ENCODE measurements at places on chromosomes 4 and X.

GRCh38 chr4:58957711-58958110, 1847.5 kb upstream of the IGFBP7 start:
- no peak for DNase-seq

DNA sequence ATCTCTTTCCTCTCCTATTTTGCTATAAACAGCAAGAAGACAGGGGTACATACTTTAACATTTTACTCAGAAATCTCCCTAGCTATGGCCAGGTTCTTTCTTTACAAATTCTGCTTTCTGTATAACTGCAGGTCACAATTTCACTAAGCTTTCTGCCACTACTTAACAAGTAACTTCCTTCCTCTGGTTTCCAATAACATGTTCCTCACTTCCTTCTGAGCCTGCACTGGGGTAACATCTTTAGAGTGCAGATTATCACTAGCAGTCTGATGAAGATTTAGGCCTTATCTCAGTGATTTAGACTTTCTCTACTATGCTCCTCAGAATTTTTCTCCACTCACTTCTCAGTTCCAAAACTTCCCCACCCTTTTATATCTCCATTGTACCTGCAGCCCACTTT, 1930.5 kb upstream of the AGA start:
- no peak for DNase-seq

DNA sequence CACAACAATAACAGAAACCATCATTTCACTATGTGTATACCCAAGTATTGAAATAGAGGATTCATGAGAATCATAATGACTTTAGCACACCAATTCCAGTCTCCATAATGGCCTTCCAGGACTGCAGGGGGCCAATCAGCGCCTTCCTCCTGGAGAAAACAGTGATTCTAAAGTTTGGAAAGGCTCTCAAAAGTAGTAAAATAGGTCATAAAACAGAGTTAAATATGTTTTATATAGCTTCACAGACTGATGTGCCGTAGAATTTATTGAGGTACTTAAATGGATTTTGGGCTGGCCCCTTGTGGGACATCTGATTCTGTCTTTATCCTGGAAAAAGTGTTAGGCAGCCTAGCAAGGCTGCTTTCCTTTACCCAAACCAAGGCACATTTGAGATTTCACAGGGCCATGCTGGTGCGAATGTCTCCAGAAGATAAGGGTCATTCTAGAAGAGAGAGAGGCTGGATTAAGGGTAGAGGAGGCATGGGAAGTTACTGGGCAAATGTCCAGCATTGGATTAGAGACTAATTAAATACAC, 543.9 kb downstream of the GALNTL6 start:
- no peak for DNase-seq

- no peak for DNase-seq
Observed at GRCh38 chr4:183197140-183197539, 98.1 kb downstream of the WWC2 start.

DNA sequence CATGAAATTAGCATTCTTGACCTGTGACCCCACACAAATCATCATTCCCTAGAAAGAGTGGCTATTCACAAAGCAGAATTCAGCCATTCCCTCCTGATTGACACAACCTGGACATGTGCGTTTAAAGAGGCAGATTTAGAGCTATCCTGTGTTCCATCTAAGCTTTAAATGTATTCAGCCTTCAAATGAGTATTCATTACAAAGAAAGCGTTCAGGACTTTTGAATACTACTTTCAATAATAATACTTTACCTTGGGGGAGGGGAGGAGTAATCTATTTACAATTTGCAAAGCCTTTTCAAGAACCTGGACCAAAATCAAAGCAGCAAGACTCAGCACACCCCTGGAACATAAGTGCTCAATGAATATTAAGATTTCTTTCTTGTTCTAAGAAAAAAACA, 22.5 kb upstream of the GPC4 start:
- no peak for DNase-seq

DNA sequence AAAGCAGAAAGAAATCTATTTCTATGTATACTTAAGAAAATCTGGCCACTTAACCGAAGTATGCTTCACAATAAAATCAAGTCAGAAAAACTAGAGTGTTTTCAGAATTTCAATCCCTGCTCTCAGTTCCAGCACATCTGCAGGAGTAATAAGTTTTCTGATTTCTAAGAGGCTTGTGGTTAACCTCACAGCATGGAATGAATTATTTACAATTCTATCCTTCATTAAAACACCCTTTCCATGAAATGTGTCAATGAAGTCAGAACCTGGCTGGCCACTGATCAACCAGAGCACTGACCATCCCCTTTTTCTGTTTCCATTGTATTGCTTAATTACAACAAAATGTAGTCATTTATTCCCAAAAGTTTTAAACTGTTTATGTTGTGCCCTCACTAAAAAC, 781.4 kb upstream of the INTU start:
- peak; percentile 57 for DNase-seq

DNA sequence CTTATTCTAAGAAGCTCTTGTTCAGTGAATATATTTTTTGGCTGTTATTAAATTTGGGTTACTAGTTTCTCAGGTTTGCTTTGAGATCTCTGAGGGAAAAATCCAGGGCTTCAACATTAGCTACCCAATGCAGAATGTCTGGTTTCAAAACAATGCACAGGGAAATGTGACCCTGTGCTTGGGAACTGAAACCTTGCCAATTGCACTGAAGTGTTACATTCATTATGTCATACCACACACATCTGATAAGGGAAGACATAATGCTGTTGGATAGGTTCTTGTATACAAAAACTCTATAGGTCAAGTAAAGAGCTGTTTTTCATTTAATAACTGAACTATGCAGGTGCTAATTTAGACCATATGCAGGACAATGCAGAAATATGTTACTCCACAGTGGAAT, 345.3 kb upstream of the BMP3 start:
- peak; percentile 4 for DNase-seq

DNA sequence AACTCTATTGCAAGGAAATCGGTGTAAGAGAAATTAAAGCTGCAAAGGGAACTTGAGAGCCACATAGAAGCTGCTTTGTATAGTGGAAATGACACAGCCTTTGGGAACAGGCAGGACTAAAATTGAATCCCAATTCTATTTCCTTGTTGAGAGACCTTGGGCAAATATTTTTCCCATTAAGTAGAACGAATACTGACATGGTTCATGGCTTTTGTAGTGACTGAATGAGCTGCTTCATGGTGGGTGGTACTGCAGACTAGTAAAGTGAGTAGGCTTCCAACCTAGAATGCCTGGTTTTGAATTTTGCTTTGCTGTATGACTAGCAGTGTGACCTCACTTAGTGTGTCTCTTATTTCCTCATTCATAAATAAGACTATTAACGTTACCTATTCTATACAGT, 182.2 kb upstream of the KCNIP4 start:
- DNase-seq = no peak

GRCh38 chrX:50747471-50747900, 66.5 kb downstream of the SHROOM4 start:
- peak; percentile 36 for DNase-seq

DNA sequence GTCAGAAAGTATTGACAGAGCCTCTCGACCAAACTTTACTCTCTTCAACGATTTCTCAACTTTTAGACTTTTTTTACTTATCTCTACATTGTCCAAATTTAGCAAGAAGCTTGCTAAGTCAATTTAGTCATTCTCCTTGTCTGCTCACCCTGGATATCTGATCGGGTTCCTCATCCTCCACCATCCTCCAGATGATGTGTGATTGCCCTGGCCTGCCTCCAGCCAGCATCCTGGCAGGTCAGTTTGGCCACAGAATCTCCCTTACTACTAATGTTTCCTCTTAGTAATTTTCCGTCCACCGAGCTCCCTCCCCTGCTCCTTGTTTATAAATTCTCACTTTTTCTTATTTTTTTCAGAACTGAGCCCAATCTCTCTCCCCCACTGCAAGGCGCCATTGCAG, 167.9 kb upstream of the ZFP42 start:
- no peak for DNase-seq

GRCh38 chr4:121454251-121454979, 73.6 kb upstream of the QRFPR start:
- no peak for DNase-seq

- DNase-seq = no peak
Observed at GRCh38 chr4:188138227-188138626, 1.0 kb upstream of the TRIML1 start.

- DNase-seq = peak; percentile 4
Observed at GRCh38 chrX:128975745-128976144, 547.5 kb downstream of the SMARCA1 start.

DNA sequence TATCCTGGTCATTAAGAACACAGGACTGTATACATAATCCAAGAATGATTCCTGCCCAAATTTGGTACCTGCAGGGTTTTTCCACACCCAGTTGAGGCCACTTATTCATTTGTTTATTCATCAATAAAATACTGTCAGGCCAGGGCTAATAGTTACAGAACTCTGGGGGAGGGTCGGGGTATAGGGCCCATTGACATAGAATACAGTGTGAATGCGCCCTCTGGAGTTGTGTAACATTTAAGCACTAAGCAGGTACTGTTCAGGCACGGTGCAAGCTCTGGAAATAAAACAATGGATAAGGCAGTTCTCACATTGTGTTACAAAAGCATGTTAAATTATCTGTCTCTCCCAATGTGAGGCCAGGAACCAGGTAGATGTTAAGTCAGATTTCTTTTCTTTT, 30.8 kb upstream of the LRBA start:
- no peak for DNase-seq

DNA sequence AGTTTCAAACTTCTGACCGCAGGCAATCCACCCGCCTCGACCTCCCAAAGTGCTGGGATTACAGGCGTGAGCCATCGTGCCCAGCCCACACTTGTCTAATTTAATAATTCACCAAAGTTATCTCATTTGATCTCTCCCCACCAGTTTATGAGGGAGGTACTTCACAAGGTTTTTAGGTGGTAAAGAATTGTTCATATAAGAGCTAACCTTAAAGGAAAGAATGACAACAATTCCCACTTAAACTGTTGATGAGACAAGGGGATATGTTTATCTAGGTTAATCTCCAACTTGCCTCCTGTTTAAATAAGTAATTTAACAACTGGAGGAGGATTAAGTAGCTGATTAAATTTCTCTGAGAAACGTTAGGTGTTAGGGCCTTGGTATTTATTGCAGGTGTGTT, 117.6 kb upstream of the CBLL2 start:
- DNase-seq = no peak

- no peak for DNase-seq
Observed at GRCh38 chr4:80243274-80244018, 23.0 kb upstream of the FGF5 start.

DNA sequence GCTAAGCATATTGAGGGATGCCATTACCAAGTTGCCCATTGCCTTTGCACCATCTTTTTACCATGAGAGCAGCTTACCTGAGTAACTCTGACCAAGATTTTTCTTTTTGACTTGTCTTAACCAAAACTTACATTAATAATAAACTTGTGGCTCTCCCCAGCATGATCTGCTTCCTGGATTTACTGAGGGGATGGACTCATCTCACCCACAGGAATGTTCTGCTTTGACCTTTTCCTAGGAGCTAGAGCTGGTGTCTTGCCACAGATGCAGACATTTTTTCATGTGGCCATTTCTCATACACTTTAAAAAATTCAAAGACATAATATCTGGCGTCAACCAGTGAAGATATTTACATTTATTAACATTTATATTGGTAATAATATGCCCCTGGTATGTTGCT, 79.2 kb upstream of the EFHC2 start:
- DNase-seq = peak; percentile 61

DNA sequence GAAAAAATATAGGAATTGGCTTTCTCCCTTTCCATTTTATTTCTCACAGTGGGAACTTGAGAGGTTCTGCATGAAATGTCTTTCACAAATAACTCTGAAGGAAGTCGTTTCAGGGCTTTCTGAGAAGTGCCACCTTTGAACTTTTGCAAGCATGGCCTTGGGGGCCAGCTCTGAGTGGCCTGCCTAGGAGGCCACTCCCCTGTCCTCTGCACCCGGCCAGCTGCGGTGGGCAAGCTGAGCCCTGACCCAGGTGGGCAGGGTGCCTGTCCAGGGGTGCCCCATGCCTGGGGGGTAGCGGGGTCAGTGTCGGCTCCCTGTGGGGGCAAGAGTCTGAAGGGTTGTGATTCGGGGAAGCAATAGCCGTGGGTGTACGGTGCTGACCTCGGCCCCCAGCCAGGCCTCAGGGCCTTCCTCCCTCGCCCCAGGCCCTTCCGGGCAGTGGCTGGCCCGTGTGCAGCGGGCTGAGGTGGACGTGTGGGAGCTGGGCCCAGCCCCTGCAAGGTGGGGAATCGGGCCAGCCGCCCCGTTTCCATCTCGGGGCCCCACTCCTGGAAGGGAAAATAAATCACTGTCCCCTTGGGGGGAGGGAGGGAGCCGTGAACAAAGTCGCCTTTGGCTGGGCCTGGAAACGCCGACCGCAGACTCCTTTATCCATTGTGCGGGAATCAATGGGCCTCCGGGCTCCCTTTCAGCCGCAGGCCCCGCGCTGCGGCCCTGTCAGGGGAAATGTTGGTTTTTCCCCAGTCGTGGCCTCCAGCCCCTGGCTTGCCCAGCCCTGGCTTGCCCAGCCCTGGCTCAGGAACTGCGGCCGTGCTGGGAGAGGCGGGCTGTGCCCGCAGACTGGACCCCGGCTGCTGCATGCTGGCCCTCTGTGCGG, 3.1 kb downstream of the FGFRL1 start:
- DNase-seq = no peak

DNA sequence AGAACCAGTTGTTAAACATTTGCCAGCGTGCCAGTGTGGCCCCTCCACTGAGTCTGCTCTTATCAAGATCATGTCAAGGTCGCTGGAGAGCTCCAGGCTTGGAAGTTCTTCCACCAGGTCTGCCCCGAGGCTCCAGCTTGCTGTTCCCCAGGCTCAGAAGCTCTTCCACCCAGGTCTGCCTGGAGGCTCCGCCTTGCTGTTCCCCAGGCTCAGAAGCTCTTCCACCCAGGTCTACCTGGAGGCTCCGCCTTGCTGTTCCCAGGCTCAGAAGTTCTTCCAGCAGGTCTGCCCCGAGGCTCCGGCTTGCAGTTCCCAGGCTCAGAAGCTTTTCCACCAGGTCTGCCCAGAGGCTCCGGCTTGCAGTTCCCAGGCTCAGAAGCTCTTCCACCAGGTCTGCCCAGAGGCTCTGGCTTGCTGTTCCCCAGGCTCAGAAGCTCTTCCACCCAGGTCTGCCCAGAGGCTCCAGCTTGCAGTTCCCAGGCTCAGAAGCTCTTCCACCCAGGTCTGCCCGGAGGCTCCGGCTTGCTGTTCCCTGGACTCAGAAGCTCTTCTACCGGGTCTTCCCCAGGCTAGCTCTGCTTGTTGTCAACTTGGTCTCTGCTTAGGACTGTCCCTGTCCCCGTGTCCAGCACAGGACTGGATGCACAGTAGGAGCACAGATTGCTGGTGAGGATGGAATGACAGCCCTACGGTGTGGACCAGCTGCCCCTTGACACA, 54.4 kb downstream of the HMX1 start:
- no peak for DNase-seq

- DNase-seq = no peak
Observed at GRCh38 chr4:160159457-160159856, 1056.6 kb downstream of the RAPGEF2 start.

GRCh38 chr4:77430847-77431246, 174.8 kb upstream of the CXCL13 start:
- no peak for DNase-seq

Data from choroid plexus epithelial cell (primary cell).